ENCODE measurements at places on chromosomes 6 and 20.

- DNase-seq, result no peak
Measured at GRCh38 chr6:110114004-110114403, 65.5 kb downstream of the WASF1 start.

DNA sequence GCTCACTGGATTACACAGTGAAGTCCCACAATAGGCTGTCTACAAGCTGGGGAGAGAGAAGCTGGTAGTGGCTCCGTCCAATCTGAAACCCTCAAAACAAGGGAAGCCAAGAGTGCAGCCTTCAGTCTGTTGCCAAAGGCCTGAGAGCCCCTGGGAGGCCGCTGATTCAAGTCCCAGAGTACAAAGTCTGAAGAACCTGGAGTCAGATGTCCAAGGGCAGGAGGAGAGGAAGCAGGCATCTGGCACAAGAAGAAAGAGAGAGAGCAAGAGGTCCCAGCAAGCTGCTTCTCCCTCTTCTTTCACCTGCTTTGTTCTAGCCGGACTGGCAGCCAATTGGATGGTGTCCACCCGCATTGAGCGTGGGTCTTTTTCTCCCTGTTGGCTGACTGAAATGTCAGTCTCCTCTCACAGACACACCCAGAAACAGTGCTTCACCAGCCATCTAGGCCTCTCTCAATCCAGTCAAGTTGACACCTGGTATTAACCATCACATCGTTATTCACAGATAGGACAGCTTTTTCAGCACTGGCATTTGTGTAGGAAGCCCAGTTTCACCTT lies 51.2 kb downstream of the CRYBG1 start:
- DNase-seq, result peak; percentile 61

DNA sequence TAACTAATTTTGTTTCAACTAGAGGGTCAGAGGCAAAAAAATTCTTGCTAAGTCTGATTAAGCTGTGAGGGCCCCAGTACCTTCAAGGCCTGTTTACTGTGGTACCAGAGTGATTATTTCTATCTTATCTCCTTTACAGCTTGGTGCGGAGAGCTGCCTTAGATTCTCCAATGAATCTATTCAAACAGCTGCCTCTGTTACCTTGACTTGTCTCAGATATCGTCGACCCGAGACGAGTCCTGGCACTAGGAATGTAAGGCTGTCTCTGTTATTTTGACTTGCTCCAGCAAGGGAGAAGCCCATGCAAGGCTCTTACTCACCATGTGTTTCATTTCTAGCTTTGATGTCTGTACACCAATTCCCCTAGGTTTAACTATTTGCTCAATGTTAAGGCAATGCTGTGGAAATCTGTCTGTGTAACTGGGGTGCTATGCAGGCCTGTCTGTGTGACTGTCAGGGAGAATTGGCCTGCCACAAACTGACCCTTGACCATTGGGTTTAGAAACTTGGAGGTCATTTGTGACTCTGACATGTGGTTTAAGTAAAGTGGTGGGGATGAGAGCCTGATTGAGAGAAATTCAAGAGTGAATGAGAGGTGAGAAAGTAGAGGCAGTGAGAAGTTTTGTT lies 10.4 kb upstream of the FKBPL start:
- no peak for DNase-seq

DNA sequence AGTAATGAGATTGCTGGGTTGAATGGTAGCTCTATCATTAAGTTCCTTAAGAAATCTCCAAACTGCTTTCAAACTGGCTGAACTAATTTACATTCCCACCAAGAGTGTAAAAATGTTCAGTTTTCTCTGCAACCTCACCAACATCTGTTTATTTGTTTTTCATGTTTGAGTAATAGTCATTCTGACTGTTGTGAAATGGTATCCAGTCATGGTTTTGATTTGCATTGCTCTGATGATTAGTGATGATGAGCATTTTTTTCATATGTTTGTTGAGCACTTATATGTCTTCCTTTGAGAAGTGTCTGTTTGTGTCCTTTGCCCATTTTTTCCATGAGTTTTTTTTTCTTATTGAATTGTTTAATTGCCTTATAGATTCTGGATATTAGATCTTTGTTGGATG lies 24.9 kb downstream of the DEFB125 start:
- DNase-seq, result no peak

GRCh38 chr20:4883546-4883945 lies 117.8 kb downstream of the SLC23A2 start:
- peak; percentile 41 for DNase-seq

DNA sequence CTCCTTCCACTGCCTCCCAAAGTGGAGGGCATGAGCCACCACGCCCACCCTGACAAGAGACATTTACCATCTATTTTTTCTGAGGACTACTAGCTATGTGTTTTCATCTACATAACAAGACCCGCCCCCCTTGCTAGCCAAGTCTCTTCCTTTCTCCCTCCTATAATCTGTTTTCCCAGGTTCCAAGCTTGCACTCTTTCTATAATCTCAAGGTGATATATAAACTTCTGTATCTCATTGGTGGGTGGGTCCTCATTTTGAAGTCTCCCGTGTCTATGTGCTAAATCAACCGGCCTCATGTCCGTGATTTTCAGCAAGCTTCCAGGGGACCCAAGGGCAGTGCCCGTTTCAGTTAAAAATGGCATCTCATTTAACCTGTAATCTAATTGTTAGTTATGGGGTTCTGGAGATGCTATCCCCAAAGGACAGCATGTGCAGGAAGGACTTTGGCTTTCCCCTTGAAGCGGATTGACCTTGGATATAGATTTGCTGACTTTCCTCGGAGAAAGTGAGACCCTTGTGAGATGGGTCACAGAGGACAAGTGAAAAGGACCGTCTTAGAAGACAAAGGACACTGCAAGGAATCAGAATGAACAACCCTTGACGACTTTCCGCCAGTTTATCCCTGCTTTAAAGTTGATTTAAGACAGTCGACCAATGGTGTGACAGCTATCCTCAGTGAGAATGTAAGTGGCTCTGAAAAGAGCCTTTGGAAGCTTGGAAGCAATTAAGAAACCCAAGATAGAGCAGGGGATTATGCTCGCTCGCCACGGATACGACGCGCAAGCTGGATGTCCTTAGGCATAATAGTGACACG lies 22.4 kb downstream of the OR2B2 start:
- DNase-seq, result peak; percentile 82

- DNase-seq, result no peak
Measured at GRCh38 chr6:36265744-36266143, 4.1 kb upstream of the PNPLA1 start.

DNA sequence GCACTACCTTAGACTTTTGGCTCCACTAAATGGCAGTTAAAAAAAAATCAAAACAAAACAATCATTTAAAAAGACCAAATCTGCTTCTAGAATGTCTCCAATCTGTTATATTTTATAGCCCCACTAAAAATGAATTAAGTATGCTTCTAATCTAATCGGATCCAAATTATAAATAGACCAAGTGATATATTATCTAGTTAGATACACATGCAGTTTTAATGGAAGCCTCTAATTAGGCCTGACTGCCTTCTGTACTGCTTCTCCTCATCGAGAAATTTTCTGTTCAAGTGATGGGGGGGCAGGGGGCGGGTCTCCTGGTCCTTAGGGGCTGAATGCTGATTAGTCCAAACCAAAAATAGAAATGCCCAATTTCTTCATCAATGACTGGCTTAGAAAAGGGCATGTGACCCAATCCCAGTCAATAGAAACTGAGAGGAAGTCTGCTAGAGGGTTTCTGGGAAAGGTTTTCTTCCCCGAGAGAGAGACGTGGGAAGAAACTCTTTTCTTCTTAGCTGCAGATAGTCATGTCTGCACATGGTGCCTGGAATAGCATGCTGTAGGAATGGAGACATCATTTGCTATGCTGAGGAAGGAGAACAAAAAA lies 6.9 kb downstream of the SESN1 start:
- no peak for DNase-seq

GRCh38 chr6:42293386-42293977 lies 75.8 kb upstream of the MRPS10 start:
- DNase-seq, result peak; percentile 10

- DNase-seq, result no peak
Measured at GRCh38 chr6:133964052-133964451, 11.0 kb downstream of the TBPL1 start.

DNA sequence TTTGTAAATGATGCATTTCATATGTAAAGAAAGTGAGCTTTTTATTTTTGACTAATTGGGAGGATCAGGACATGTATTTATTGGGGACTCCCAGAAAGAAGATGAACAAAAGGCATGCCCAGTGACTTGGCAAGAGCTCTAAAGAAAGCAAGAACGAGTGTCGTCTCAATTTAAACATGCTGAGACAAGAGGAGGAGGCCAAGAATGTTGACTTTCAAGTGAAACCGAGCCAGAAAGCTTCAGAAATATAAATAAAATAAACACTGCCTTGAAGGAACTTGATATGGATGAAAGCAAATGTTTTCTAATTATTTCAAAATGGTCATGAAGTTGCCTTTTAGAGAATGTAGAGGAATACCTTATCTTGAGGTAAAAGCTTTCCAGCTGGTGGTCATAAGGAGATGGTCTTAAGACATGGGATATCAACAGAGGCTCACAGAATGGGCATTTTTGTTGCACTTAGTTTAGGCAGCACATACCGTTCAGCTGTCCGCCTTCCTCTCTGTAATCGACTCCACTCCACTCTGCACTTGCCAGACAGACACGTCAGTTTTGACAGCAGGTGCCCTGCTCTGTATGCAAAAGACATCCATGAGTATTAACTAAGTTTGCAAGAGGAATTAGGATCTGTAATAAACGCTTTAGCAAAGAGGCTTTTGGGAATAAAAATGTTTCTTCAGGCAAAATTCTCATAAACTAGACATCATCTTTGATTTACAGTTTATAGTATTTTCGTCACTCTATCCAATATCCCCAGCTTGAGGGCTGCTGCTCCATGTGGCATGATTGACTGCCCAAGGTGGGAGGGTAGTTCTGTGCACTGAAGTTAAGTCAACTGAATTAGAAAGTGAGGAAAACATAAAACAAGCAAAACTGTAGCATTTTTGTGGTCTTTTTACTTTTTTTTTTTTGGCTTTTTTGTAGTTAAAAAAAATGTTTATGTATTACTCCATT lies 613.1 kb downstream of the PKHD1 start:
- no peak for DNase-seq

- DNase-seq, result no peak
Measured at GRCh38 chr6:2770171-2770570, 5.0 kb downstream of the WRNIP1 start.

DNA sequence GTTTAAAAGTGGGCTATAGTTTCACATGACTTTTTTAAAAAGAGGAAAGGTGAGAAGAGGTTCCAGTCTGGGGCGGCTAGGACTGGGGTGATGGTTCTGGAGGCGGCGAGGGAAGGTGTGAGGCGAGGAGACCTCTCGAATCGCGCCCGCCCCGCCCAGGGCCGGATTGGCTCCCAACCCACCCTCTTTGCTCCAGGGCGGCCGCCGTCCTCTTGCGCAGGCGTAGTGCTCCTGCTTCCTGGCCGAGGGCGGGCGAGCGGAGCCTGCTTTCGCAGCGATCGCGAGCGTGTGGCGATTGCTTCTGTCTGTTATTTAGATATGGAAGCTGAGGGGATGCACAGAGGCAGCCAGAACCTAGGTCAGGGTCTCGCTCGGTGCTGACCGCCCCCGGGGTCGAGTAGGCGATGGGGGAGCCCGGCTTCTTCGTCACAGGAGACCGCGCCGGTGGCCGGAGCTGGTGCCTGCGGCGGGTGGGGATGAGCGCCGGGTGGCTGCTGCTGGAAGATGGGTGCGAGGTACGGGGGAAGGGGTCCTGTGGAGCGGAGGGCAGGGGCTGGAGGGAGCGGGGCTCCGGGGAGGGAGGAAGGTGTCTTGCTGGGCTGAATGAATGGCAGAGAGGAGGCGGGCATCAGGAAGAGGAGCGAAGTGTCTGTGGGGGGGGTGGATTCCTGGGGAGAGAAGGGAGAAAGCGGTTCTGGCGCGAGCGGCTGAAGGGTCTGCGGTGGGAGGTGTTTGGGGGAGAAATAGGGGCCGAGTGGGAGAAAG lies at the start of gene RNF8:
RNF8 (plus strand) TSS at position 223 of the 765 bp plus-strand sequence; CDS start at position 405, 182 bp downstream.
- peak; percentile 98 for DNase-seq

DNA sequence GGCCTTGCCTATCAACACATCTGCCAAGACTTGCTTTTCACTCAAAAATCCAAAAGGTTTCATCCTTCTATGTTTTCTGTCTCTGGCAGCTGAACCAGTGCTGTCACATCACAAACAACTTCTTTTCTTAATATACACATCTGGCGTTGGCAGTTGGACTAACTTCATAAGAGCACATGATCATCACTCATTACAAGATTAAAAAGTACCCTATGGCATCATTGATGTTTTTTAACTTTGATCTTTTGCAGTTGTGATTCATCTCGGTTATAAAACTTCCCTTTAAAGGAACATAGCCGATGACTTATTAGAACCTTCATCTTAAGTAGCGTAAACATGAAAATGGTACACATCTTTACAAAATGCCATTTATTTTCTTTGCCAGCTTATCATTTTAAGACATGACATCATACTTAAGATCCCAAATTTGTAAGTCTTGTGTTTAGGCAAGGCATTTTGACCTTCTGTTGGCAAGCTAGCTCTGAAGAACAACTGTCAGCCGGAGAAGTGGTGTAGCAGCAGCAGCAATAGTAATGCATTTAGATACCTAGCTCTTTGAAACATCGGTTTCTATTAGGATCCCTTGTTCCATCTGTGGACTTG lies 64.2 kb upstream of the SUPT3H start:
- no peak for DNase-seq

DNA sequence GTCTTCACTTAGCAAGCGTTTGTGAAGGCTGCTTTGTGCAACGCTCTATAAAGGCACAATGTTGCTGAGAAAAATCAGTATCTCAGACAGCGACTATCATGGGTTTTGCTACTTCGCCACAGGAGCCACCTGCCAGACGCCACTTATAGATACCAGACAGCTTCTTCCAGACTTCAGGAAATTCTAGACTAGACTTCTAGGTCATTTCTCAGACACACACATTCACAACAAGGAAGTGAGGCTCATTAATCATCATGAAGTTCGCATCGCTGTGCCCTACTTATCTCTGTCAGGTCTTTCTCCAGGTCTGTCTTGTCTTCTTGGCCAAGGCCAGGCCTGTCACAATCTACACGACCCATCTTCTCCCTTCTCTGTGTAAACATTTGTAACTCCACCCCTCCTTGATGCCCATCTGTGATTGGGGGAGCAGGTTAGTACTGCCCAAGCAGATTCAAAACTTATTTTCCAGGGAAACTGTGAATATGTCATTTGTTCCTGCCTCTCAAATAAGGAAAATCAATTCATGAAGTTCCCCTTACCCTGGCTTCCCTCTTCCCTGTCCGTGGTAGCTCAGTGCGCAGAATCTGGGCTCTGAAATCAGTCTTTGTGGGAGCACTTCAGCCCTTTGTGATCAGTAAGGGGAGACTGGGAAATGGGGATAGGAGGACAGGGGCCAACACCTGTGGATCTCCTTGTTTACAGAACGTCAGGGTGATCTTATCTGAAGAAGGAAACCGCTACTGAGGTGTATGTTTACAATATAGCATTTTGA lies 115.5 kb downstream of the TNFAIP3 start:
- no peak for DNase-seq

- DNase-seq, result no peak
Measured at GRCh38 chr6:37109714-37110499, 60.0 kb upstream of the PIM1 start.

All from endodermal cell (in vitro differentiated cells).